Omental fat pad (tissue), 4 donors: ENCODE measurements at places on chromosomes 1 and 21.

- no peak for DNase-seq
Observed at GRCh38 chr21:15063814-15064575, 805 bp downstream of the NRIP1 start.

DNA sequence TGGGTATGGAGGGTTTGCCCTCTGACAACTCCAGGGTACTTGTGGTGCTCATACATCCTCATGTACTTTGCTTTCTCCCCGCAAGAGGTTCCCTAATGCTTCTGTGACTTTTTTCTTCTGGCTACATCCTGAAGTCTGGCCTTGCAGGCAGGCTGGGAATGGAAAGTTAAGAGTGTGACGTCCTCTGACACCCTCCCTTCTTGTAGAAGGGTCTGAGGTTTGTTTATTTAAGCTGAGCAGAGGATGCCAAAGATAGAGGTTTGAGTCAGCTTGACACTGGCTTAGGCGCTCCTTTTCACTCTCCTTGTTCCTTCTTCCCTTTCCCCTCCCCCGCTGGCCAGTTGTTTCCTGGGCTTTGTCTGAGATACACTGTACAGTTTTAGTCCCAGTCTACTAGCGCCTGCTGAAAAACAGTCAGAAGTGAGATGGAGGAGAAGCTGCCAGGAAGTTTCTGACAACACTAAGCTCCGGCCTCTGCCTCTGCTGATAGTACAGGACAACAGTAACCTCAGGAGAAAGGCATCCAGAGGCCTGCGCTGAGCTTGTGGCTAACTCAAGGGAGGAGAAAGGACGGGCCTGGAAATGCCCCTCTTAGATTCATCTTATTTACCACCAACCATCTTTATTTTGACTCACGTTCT lies at the start of gene MACF1:
Gene MACF1, plus strand, starts transcription at position 255 of the 641 bp plus-strand sequence. Its CDS starts 328 bp downstream, at position 583.
- DNase-seq, result no peak

DNA sequence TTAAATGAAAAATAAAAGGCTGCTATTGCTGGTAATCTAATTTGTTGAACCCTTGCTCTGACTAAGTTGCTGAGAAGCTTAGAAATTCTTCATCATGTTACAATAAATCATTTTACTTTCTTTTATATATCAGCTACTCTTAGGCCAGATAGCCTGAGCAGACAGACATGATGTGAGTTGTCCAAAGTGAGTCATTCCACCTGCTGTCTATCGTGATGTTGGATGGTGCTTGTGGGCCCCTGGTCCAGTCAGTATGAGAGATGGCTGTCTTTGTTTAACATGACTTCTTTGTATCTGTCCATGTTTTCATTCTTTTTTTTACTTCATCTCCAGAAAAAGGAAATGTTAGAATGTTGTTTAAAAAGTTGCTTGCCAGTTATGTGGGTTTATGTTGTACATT lies 188.8 kb downstream of the ADGRL2 start:
- DNase-seq, result no peak

DNA sequence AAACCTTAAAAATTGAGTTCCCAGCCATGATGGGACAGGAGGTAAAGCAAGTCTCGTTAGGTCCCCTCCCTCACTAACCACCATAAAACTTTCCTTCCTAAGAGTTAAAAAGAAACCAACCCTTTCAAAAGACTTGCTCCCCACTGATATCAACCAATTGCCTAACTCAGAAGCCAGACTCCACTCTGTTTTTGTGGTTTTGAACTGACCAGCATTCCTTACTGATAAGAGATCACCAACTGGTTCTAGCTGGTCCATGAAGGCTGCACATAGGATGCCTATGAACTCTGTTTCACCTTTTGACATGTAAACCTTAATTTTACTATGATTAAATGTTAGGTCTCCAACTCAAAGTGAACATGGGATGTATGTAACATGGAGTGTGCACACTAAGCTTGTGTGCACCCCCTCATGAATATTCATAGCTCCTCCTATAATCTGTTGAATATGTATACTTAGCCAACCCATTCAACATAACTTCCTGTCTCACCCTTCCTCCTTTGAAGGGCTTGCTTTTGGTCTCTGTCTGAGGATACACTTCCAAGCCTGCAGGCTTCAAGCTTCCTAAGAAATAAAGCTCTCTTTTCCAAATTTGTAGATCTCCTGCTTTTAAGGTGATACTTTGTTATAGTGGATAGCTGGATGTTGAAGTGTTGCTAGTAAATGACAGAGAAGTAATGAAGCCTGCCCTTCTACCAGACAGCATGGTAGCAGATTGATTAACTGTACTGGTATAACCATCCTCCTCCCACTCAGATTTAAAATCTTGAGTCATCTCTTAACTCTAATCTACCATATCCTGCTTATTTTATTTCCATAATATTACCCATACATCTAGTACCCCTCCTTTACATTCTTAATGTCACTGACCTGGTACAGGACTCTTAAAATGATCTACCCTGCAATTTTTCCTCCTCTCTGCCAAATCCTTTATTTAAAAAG lies 95.6 kb downstream of the ZNF644 start:
- no peak for DNase-seq

DNA sequence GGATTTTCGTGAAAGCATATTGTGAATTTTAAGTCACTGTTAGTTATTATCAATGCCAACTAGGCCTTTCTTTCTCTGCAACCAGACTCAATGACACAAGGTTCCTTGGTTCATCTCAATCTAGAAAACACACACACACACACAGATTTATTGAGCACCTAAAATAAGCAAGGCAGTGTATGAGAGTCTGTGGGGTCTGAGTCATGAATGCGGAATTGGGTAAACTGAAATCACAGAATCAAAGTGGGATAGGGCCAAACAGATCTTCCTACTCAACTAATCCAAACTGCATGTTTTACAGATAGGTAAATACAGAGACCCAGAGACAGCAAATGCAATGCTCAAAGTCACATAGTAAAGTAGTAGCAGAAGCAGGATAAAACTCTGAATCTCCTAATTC lies 48.5 kb upstream of the NRDC start:
- no peak for DNase-seq

DNA sequence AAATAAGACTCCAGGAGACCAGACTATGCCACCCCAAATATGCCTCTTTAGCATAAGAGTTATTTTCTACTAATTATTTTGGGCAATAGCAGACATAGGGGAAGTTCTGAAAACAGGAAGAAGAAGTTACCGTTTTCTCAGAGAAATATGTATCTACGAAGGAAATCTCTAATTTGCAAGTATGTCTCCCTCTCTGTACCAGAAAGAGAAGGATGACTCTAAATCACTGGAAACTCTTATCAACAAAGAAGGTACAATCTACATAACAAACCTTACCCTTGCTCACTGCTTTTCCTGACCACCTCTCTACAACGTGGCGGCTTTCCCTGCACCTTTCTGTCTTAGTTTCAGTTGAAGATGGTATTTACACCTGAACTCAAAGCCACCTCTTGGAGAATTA lies 49.0 kb downstream of the OMA1 start:
- no peak for DNase-seq

DNA sequence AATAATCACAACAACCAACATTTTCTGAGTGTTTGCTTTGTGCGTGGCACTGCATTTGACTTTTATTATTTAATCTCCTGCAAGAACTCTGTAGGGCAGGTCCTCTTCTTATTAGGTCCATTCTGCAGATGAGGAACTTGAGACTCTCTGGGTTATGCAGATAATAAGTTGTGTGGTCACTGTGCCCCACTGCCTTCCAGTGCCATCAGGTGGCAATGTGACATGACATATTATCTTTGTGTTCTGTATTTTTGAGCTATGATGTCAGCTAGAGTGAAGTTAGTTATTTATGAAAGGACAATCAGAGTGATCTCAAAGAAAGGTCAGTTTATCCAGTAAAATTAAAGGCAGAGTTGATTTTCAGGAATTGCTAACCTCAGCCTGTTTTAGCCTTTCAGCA lies 196.0 kb downstream of the FMN2 start:
- DNase-seq, result no peak

GRCh38 chr1:182650678-182651338 lies 33.6 kb downstream of the RGS8 start:
- DNase-seq, result no peak

- no peak for DNase-seq
Observed at GRCh38 chr1:14138135-14138506, 438.1 kb downstream of the PRDM2 start.

DNA sequence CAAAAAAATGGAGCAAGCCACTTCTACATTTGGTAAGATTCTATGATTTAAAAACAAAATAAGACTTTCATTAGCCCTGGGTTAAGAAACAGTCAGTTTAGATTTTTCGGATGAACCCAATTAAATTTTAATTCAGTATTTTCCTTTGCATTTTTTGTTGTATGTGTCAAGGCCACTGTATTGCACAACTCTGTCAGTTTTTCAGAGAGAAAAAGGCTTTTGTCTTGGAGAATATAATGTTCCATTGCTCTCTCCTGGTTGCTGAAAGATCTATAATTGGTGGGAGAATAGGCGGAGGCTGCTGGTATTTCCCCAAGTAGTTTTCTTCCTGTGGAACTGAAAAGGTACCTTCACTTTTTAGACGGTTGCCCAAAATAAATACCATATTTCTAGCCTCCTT lies 84.6 kb downstream of the NEGR1 start:
- DNase-seq, result no peak
